Adrenal gland (tissue), 19 donors: ENCODE measurements at places on chromosomes 5 and 9.
A peak's percentile ranks its signal among the peaks of the same experiment; 100 is the strongest.

DNA sequence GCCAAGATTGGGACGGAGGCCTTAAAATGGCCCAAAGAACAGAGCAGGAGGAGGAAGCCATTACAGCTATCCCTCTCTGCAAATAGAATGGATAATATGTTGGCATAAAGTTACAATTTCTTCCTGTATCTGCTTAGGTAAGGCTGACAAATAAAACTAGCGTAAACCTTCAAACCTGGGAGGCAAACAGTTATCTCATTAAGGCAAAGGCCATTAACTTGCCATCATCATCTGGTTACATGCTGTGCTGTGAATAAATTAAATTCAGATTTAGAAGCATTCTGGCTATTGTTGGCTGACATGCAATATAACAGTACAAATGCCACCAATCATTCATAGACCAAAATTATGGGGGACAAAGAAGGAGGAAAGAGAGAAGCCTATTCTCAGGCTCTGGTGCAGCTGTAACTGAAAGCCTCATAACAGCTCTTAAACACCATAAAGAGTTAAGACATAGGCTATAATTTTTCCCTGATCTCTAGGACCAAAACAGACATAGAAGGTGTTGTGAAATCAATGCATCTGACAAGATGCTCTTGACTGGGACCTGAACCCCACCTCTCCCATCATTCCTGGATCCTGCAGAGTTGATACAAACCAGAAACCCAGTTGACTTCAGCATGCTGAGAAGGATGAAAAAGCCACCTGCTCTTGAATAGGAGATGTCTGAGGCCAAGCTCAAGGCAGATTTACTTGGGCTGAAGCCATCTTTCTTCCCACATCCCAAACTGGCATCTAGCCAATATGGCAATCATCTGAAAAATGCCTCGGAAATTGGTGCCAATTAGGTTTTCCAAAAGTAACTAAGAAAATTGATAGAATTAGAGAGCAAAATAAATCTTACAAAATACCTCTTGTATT lies 62.5 kb downstream of the PLCXD3 start:
- no peak overlapping the region for H3K27ac ChIP-seq
- no peaks in the 10 kb centered on the region for H3K27me3 ChIP-seq
- no peaks in the 10 kb centered on the region for H3K4me1 ChIP-seq
- no peaks in the 10 kb centered on the region for H3K36me3 ChIP-seq
- no peak overlapping the region for H3K4me3 ChIP-seq

DNA sequence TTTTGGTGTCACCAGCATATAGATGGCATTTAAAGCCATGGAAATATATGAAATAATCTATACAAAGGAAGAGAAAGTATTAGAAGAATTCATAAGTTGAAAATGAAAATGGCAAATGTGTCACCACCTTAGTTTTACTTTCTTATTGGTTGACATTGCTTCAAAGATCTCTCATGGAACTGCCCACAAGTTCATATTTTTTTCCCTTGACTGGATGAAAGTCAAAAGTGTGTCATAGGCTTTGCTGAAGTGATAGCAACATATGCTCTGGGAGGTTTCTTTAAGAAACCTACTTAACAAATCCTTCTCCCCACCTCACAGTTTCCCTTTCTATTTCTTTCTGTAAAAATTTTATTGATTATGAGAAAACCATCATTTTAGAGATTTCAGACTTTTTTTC lies 127.2 kb downstream of the VPS13A start:
- no peaks in the 10 kb centered on the region for H3K27me3 ChIP-seq
- H3K36me3 ChIP-seq = no peaks in the 10 kb centered on the region
- DNase-seq = no peak
- H3K4me3 ChIP-seq = no peak overlapping the region
- no peaks in the 10 kb centered on the region for H3K4me1 ChIP-seq

DNA sequence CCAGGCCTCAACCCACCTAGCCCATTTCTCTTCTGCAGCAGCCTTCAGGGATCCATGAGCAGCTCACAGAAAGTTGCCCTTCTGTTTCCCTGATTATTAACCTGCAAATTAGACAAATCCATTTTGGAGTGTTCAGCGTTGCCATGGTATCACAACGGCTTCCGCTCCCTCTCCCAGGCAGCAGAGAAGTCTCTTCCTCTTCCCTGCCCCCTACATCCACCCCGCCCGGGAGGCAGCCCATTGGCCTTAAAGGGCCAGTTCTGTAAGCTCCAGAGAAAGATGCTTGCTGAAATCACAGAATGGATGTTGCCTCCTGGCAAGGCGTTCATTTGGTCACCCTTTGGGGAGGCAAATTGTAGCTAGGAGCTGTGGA lies 47.7 kb upstream of the BOD1 start:
- peak; percentile 19 for DNase-seq
- H3K36me3 ChIP-seq = no peaks in the 10 kb centered on the region
- H3K4me1 ChIP-seq = no peaks in the 10 kb centered on the region
- H3K4me3 ChIP-seq = no peak overlapping the region
- H3K27me3 ChIP-seq = no peaks in the 10 kb centered on the region

- H3K27ac ChIP-seq = no peak overlapping the region
- H3K36me3 ChIP-seq = no peaks in the 10 kb centered on the region
- peak; percentile 20 for DNase-seq
These were observed 152.2 kb upstream of the IRX2 start for GRCh38 chr5:2903451-2904395.

- no peaks in the 10 kb centered on the region for H3K36me3 ChIP-seq
- H3K4me1 ChIP-seq = no peaks in the 10 kb centered on the region
- H3K4me3 ChIP-seq = no peak overlapping the region
- no peaks in the 10 kb centered on the region for H3K27me3 ChIP-seq
- no peak for DNase-seq
These were observed 53.9 kb upstream of the PALM2AKAP2 start for GRCh38 chr9:109726119-109726518.

DNA sequence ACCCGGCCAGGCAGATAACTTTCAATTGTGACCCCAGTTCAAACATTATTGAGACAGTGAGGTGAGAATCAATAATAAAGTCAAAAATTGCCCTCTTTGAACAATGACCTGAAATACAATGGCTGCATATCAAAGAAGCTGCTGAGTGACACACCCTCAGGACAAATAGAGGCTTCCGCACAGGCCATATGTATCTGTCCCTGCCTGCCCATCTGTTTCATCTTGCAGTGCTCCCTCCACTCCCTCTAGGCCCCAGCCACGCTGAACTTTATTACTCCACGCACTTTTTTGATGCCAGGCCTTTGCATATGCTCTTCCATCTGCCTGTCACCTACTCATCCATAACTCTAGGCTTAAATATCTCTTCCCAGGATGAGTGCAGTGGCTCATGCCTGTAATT lies 15.9 kb upstream of the PFDN1 start:
- H3K27ac ChIP-seq = no peak overlapping the region
- H3K27me3 ChIP-seq = no peaks in the 10 kb centered on the region
- H3K36me3 ChIP-seq = no peaks in the 10 kb centered on the region
- peaks cover 21% of the 10 kb centered on the region for H3K4me1 ChIP-seq
- no peak for DNase-seq

DNA sequence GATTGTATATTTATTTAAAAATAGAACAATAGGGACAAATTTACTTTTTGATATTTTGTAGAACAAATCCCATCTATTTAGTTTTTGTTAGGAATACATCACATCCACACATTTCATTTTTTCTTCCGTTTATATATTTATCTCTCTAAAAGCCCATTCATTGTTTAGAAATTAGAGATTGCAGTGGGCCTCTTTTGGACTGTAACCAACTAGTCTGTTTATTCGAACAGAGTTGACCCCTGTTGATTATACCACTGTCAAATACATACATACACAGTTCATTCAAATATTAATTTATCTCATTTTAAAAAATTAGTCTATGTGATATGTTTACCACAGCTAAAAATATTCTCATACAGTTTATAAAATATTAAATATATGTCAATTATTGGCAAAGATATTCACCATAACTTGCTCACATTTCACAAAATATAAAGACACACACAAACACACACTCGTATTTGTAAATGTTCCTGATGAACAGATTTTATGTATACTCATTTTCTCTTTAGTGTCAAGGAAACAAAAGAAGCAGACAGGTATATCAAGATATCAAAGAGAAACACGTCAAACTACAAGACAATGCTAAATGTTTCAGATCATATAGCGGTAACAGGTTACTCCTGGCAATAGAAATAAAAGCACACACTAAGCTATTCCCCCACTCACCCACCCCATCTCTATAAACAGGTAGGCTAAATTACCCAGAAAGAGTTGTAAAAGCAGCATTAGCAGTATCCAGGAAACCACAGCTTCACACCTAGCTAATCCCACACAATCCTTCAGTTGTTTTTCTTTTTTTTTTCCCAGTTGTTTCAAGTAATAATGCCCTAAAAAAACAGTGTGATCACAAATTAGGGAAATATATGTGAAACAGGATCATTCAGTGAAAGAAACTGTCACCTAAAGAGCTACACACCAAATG lies 283.9 kb downstream of the ADAMTS6 start:
- no peaks in the 10 kb centered on the region for H3K27me3 ChIP-seq
- no peak for DNase-seq
- H3K27ac ChIP-seq = no peak overlapping the region
- H3K4me1 ChIP-seq = no peaks in the 10 kb centered on the region
- H3K36me3 ChIP-seq = no peaks in the 10 kb centered on the region
- H3K4me3 ChIP-seq = no peak overlapping the region

DNA sequence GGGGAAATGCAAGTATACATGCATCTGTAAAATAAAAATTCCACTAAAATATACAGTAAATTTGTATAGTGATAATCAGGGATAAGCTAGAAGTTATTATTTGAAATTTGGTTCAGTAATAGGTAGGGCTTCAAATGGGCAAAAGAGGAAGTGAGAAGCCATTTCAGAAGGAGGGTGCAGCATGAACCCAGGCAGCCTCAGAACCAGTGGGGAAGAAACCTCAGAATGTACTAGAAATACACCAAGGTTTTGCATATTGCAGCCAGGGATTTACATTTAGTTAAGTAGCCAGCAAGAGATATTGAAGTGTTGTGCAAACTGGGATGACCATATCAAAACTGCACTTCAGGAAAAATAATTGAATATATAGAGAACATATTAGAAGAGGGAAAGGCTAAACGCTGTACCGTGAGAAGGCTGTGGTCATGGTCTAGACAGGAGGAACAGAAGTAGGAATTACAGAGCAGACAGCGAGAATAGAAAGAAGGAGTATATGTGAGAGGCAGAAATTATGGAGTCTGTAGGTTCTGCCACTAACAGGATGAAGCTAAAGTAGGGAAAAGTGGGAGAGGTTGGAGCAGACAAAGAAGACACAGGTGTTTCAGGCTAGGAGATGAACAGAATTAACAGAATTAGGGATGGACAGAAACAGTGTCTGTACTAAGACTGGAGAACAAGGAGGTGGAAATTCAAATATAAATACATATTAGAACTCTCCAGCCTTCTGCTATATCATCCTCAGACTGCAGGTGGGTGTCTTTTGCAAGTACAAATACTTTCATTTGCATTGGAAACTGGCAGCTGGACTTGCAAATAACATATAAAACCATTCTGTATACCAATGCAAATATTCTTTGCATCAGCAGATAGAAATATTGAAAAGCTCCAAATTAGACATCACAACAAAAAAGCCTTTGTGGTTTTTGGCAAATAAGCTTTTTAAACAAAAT lies 335.6 kb downstream of the ZNF608 start:
- H3K36me3 ChIP-seq = no peaks in the 10 kb centered on the region
- no peak overlapping the region for H3K27ac ChIP-seq
- H3K4me1 ChIP-seq = peaks cover 11% of the 10 kb centered on the region
- no peak overlapping the region for H3K4me3 ChIP-seq
- H3K27me3 ChIP-seq = no peaks in the 10 kb centered on the region
- DNase-seq = no peak

- H3K27me3 ChIP-seq = no peaks in the 10 kb centered on the region
- H3K4me3 ChIP-seq = no peak overlapping the region
- no peak for DNase-seq
- H3K36me3 ChIP-seq = no peaks in the 10 kb centered on the region
- H3K27ac ChIP-seq = no peak overlapping the region
These were observed 575.8 kb upstream of the CLINT1 start for GRCh38 chr5:158434749-158435148.

DNA sequence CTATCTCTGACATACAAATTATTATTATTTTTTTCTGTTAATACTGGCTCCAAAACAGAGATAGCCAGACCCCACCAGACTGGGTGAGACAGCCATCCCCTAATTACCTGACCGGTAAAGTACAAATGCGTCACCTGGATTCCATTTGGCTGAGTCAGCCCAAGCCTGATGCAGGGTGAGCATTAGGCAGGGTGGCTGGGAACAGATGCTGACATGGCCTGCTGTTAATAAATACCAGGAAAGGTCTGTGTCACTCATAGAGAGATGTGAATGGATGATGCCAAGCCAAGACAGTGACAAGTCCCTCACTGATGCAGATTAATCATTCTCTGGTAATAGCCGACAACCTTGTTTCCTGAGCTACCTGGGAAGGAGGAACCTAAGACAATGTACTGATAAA lies 183.5 kb downstream of the TRIM32 start:
- DNase-seq = no peak
- H3K4me3 ChIP-seq = no peak overlapping the region
- no peak overlapping the region for H3K27ac ChIP-seq
- no peaks in the 10 kb centered on the region for H3K27me3 ChIP-seq
- H3K4me1 ChIP-seq = no peaks in the 10 kb centered on the region
- no peaks in the 10 kb centered on the region for H3K36me3 ChIP-seq

DNA sequence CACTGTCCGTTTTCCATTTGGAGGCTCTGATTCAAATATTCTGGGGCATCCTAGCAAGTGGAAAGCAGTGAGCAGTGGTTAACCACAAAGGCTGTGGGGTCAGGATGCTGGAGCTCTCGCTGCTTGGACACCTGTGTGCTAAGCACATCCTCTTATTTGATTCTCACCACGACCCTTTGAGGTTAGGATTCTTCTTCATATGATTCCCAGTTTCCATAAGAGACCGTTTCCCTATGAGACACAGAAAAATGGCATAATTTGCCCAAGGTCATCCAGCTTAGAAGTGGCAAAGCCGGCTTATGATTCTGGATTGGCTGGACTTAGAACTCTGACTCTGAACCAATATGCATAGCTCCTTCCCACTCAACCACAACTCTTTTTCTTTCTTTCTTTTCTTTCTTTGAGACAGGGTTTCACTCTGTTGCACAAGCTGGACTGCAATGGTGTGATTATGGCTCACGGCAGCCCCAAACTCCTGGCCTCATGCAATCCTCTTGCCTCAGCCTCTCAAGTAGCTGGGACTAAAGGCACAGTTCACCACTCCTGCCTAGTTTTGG lies 207.7 kb downstream of the TTLL11 start:
- no peak overlapping the region for H3K4me3 ChIP-seq
- H3K36me3 ChIP-seq = no peaks in the 10 kb centered on the region
- peaks cover 32% of the 10 kb centered on the region for H3K4me1 ChIP-seq
- no peak for DNase-seq

- H3K36me3 ChIP-seq = no peaks in the 10 kb centered on the region
- no peak overlapping the region for H3K4me3 ChIP-seq
- H3K27me3 ChIP-seq = no peaks in the 10 kb centered on the region
- no peak for DNase-seq
These were observed 109.8 kb upstream of the NMUR2 start for GRCh38 chr5:152514827-152515397.

DNA sequence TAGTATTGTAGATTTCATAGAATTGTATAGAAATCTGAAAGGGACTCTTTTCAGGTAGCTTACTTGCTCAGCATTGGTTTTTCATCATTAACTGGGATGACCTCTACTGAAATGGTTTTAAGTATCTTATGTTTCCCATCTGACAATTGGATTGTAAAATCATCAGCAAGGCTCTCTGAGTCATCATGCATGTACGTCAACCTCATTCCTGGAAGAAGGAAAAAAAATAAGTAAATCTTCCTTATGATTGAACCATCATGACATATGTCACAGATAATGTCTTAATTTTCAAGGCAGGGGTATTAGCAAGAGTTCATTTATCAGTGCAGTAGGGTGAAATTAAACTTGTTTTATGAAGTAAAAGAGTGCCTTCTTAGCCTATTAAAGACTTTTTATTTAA lies 74.9 kb upstream of the CER1 start:
- no peak for DNase-seq
- H3K4me3 ChIP-seq = no peak overlapping the region
- H3K27ac ChIP-seq = no peak overlapping the region
- H3K4me1 ChIP-seq = no peaks in the 10 kb centered on the region
- H3K36me3 ChIP-seq = no peaks in the 10 kb centered on the region
- no peaks in the 10 kb centered on the region for H3K27me3 ChIP-seq
